ENCODE measurements at places on chromosomes 1 and 21.

GRCh38 chr1:159177272-159177907, 6.0 kb downstream of the CADM3 start:
- DNase-seq = no peak

DNA sequence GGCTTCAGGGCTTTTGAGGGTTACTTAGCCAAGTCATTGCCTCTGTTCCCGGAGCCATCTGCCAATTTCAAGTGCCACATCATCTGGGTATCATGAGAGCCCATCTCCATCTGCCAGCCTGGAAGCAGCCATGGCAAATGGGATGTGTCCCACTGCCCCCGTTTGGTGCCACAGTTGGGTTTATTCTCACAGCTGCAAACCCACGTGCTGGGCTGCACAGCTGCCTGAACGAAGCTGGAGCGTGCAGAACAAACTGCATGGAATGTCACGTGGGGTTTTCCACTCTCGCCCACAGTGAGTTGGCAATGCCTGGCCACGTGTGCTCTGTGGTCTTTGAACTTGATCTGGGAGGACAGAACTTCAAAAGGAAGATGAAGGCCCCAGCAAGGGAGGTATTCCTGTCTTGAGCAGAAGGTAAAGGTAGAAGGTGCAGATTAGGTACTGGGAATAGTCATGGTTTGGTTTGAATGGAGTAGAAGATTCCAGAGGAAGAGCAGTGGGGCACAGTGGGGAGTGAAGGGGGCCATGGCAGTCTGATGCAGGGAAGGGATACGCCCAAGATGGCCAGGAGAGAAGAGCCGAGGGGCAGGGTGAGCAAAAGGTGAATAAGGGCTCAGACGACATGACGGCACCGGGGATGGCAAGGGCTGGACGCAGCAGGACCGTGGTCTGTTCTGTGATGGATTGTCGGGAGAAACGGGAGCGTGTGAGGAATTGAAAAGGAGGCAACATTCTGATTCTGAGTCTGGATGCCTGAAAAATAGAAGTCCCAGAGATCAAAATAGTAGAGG, 222.0 kb downstream of the KAZN start:
- no peak for DNase-seq

- DNase-seq = no peak
Observed at GRCh38 chr21:44952116-44952928, 12.5 kb downstream of the SLX9 start.

DNA sequence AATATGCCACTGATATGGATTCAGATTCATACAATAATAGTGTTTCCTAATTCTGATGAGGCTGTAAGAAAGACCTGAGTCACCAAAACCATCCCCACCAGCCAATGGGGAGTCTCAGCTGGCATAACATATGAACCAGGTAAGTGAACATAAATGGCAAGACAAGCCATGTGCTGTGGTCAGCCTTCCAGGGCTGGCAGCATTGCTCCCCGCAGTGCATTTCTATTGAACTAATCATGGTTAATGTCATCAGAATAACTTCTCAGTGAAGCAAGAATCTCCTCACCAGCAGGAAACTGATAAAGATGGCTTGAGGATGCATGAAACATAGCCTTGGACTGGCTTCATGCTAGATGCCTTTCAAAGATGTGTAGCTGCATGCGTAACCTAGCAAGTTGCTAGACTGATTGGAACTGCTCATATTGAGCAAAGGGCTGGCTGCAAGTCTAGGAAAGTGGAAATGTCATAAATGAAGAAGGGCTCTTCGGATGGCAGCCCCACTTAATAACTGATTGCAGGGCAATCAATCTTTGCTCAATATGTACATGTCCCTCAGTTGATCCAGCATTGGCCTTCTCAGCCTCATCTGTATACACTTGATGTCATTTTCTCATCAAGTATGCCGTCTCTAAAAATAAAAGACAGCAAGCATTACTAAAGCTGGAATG, 88.0 kb downstream of the NTNG1 start:
- no peak for DNase-seq

- no peak for DNase-seq
Observed at GRCh38 chr1:197302775-197303174, 34.7 kb downstream of the CRB1 start.

GRCh38 chr1:184590163-184590750, 164.4 kb downstream of the EDEM3 start:
- no peak for DNase-seq

GRCh38 chr1:156941675-156942074, 21.2 kb downstream of the LRRC71 start:
- DNase-seq = no peak

DNA sequence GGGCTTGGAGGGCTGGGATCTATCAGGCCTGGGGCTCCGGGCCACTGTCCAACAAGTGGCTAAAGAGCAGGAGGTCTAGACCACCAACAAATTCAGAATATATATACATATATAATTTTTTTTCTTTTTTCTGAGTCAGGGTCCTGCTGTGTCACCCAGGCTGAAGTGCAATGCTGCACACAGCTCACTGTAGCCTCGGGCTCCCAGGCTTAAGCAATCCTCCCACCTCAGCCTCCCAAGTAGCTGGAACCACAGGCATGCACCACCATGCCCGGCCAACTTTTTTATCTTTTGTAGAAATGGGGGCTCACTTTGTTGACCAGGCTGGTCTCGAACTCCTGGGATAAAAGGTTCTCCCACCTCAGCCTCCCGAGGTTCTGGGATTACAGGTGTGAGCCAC, 6.8 kb upstream of the LAPTM5 start:
- DNase-seq = no peak

DNA sequence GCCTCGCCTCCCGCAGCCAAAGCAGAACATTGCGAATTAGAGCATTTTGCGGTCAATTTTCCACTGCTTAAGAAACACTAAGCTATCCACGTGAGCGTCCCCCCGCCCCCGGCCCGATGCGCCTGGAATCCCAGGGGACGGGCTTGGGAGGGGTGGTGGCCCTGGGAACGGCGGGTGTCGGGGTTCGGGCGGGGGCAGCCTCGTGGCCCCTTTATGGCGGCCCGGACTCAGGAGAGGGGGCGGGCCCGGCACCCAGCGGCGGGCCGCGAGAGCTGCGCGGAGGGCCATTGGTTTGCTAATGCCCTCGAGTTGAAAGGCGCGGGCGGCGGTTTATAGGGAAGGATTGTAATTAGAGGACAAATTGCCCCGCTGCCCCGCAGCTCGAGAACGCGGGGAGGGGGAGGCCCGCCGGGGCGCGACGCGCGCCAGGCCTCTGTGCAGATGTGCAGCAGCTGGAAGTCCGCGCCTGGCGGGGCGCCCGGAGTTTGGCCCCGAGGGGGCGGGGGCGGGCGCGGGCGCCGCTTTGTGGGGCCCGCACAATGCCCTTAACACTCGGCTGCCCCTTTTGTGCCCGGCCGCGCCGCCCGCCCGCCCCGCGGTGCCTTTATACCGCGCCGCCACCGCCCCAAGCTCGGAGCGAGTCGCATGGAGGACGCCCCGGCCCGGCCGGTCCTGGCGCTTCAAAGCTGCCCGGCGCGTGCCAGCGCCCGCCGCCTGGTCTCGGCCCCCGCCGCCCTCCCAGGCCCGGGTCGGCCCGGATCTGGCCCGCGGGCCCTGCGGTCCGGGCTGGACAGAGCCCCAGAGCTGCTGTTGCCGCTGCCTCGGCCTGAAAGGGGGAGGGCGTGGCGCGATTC, 1.9 kb upstream of the HES3 start:
- DNase-seq = no peak

- DNase-seq = no peak
Observed at GRCh38 chr1:218369688-218370511, 24.8 kb downstream of the TGFB2 start.

DNA sequence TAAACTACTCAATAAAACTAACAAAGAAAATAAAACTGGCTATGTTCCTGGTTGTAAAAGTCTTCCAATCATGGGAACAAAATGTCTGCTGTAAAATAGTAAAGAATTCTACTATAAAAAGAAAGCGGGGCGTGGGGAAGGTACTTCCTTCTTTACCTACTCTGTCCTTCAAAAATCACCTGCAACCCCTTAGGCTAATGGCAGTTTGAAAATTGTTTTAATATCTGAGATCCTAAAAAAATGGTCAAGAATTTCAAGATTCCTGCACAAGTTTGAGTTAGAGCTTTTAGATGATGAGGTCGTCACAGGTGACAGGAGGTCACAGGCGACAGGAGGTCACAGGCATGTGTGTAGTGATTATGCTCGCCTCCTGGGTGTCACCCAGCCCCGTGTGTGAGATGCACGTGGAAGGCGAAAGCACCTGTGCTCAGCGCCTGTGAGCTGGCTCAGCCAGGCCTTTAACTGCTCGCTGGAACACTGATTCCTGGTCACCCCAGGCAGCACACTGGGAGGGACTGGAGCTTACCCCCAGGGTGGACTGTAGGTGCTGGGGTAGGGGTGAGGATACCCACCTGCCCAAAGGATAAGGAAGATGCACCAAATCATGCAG, 18.6 kb upstream of the TMPRSS2 start:
- no peak for DNase-seq

- DNase-seq = peak; percentile 9
Observed at GRCh38 chr1:197200272-197200899, 53.9 kb upstream of the ASPM start.

GRCh38 chr21:46457801-46458314, 833 bp upstream of the DIP2A start:
- DNase-seq = no peak

Data from T-cell (primary cell).